ENCODE measurements at places on chromosomes 6 and 20.

- DNase-seq, result peak; percentile 97
Measured at GRCh38 chr6:132333639-132334520, 67.4 kb downstream of the MOXD1 start.

GRCh38 chr20:1973601-1974440 is 20.0 kb downstream of the PDYN start:
- DNase-seq, result no peak

- DNase-seq, result no peak
Measured at GRCh38 chr6:166648846-166649245, 21.8 kb upstream of the RPS6KA2 start.

DNA sequence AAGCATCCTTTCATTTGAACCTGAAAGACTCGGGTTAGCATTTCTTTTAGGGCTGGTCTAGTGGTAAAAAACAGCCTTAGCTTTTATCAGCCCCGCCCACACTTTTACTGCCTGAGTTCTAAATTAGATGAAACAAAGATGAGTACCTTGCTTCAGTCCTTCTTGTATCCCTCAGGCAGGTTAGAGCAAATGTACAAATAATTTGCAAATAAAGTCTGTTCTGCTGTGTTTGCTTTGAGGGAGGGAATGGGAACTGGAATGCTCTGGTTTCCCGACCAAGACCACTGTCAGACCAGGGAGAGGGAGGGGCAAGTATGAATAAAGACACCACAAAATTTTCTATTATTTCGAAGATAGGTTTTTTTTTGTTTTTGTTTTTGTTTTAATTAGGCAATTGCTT is 85.5 kb upstream of the FLRT3 start:
- no peak for DNase-seq

DNA sequence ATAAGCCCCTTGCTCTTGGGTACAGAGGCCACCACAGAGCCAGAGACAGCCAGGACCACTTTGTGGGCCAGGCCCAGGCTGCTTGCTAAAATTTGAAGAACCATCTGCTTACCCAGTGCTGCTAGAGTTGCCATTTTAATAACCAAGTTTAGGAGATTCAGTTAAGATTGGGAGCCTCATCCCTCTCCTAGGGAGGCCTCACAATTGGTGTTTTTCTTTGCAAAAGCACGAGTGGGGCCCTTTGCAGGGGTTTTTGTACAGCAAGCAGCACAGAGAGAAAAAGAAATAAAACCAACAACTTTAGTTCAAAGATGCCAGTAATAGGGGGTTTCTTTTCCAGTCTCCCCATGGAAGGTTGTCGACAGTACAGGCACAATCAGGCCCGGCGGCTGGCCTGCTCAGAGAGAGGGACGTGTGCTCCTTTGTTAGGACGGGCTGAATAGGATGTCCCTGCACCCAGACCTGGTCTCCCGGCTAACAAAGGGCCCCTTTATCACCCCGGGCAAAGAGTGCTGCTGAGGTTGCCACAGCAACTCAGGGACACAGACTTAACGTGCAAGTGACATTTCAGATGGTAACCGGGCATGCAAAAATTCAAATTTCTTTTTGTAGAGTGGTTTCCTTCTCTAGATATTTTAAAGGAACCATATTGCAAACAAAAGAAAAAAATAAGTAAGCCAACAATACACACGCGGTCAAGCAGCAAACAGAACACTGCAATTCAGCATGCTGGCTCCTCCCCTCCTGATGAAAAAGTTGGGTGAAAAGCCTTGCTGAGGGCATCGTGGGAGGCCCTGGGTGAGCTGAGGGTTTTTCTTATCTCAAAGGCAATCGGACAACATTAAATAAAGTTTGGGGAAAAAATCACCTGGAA is 10.5 kb upstream of the TOX2 start:
- no peak for DNase-seq

GRCh38 chr6:124741341-124741740 is 220.9 kb upstream of the RNF217 start:
- DNase-seq, result peak; percentile 16

GRCh38 chr6:71529769-71530168 is 241.2 kb downstream of the OGFRL1 start:
- no peak for DNase-seq

GRCh38 chr20:51760905-51761546 is 7.2 kb downstream of the ATP9A start:
- DNase-seq, result peak; percentile 64

DNA sequence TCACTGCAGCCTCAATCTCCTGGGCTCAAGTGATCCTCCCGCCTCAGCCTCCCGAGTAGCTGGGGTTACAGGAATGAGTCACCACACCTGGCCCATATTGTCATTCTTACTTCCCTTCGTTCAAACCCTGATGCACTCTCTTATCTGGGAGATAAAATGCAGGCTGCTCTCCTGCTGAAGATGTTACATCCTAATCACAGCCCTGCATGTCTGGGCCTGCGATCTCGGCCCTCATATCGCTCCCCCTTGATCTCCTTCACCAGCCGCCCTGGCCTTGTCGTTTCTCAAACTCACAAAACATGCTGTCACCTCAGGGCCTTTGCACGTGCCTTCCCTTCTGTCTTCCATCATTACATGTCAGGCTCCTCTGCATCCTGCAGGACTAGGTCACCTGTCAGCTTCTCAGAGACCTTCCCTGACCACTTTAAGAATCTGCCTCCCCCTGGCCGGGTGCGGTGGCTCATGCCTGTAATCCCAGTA is 8.8 kb upstream of the C20orf203 start:
- no peak for DNase-seq

Measured in HT1080 (cell line).